ENCODE measurements at places on chromosomes 4 and X.

- DNase-seq, result no peak
These were observed 3.6 kb downstream of the USP46 start for GRCh38 chr4:52655506-52655905.

GRCh38 chr4:136680271-136680670 is 852.0 kb downstream of the PCDH18 start:
- DNase-seq, result peak; percentile 72

GRCh38 chrX:69234624-69235023 is 69.4 kb upstream of the PJA1 start:
- DNase-seq, result no peak

DNA sequence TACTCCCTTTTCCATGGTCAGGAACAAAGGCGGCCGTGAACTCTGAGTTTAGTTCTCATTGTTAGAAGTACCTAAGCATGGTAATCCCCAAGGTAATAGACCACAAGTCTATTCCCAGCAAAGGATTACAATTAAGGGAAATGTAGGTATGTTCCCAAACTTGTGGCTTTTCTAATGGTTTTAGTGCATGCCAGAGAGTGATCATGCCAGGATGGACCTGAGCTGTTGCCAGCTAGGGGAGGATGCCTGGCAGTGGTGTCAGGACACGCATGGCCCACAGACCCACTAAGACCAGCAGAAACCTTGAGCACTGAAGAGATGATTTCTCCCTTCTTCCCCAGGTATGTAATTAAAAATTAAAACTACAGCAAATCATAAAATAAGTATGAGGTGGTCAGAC is 60.8 kb downstream of the COQ2 start:
- no peak for DNase-seq

- DNase-seq, result no peak
These were observed 139.5 kb downstream of the SLIT2 start for GRCh38 chr4:20391198-20391597.

DNA sequence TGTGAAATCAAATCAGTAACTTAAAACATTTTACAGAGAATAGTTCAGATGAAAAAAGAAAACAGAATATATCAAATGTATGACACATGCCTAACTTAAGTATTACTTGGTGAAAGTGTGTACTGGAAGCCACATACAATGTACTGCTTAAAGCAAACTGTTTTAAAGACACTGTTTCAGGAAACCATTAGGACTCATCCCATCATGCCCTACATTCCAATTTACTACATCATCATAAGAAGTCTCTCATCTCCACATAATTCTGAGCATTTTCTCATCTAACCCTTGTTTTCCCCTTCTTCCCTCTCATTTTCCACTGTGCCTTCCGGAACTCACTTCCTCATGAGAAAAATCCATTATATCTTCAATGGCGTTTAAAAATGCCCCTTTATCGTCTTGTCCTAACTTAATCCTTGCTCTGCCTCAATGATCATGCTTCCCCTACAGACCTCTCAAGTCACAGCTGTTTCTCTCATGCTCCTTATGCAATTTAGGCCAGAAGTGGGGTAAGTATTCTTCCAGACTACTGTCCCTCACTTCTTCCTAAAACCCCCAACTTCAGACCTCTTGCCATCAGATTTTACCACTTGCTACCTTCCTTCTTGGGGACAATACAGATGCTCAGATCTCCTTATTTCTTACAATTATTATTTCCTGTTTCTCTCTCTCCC is 26.8 kb upstream of the FGF5 start:
- no peak for DNase-seq

DNA sequence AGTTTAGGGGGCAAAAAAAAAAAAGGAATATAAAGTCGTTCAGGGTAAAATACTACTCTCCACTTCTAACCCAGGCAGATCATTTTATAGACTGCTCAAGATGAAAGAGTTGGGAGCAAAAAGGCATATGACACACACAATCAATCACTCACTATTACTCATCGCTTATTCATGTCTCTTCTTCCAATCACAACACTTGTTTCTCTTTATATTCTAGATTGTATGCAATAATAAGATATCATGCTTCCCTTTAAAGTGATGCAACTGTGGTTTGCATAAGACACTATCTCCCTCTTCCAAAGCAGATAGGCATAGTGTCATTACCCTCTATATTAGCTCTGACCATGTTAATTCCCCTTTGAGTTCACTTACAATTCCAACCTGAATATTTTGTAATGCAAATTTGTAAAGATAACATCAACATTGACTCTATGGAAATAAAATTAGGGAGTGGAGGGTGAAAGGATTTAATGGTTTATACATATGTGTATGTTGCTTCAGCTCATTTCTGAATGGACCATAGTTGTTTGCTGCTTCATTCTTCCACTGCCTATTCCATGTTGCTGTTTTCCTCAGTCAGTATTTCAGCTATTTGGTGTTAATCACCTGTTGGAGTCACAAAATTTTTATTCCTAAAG is 154.9 kb upstream of the EPHA5 start:
- DNase-seq, result no peak

- no peak for DNase-seq
These were observed 475.8 kb downstream of the PDGFC start for GRCh38 chr4:156495836-156496235.

GRCh38 chrX:108736509-108737479 is at the start of gene IRS4:
Gene IRS4, minus strand, starts transcription at chrX:108736563.
- DNase-seq, result no peak

GRCh38 chrX:24149351-24150050 is at the start of gene ZFX:
Gene ZFX, plus strand, starts transcription at chrX:24149729. Its CDS starts 23,014 bp downstream, at chrX:24172743.
- DNase-seq, result peak; percentile 73

GRCh38 chr4:91212211-91212610 is 1085.0 kb downstream of the CCSER1 start:
- no peak for DNase-seq

DNA sequence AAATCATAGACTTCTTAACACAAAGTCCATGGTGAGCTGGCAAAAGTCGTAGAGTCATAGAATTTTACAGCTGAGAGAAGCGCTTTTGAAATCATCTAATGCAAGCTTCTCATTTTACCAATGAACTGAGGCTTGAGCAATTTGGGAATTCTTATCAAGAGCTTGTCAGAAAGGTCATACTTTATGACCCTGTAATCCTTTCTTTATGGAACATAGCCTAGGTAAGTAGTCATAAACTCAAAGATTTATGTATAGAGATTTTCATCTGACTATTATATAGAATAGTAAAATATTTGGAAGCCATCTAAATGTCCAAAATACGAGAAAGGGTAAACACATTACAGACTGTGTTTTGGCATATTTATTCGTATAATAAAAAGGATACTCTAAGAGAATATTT is 563.5 kb downstream of the PCDH7 start:
- no peak for DNase-seq

GRCh38 chrX:74171465-74171864 is 132.5 kb upstream of the ZCCHC13 start:
- no peak for DNase-seq

DNA sequence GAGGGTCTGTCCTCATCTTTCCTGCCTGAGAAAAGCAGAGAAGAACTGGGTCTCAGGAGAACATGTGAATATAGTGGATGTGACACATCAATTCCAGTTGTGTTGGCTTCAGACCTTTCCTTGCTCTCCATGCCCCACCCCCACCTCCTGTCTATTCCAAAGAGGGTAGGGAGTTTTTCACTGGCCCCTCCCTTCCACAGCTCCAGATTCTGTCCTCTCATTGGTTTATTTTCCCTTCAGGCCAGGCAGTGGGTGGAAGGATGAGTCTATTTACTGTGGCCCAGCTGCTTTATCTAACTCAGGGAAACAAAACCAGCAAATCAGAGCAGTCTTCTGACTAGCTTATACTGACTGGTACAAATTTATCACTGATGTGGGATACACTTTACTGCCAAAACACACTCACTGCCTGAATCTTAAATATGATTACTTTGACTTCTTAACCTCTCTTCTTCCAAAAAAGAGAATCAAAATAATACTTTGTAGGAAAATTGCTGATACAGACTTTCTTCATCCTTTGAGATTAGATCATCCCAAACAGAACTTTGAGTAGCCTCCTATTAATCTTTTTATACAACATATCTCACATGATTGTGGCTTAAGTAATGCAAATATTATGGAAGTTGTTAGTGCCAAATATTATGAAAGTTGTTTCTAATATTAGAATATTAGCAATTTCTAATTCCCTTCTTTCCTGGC is 221.2 kb downstream of the MID1 start:
- no peak for DNase-seq

DNA sequence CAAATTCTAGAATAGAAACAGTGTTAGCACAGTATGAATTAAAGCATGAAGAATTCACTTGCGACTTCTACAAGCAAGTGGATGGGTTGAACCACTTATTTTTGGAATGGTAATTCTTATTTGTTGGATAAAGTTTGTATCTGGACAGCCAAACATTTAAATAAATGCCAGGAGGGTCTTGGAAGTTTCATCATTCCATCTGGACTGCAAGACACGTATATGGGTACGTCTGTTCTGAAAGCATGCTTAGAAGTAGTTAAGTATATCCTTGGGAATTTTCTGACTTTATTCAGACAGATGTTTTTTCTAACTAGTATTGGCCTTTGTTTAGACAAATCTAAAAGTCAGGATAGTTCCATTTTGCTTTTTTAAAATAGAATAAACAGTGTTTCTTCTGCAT is 77.5 kb upstream of the CASK start:
- no peak for DNase-seq

GRCh38 chrX:45842207-45842925 is 641.7 kb upstream of the DIPK2B start:
- no peak for DNase-seq

- DNase-seq, result no peak
These were observed 121.6 kb upstream of the FAT1 start for GRCh38 chr4:186845137-186845842.

DNA sequence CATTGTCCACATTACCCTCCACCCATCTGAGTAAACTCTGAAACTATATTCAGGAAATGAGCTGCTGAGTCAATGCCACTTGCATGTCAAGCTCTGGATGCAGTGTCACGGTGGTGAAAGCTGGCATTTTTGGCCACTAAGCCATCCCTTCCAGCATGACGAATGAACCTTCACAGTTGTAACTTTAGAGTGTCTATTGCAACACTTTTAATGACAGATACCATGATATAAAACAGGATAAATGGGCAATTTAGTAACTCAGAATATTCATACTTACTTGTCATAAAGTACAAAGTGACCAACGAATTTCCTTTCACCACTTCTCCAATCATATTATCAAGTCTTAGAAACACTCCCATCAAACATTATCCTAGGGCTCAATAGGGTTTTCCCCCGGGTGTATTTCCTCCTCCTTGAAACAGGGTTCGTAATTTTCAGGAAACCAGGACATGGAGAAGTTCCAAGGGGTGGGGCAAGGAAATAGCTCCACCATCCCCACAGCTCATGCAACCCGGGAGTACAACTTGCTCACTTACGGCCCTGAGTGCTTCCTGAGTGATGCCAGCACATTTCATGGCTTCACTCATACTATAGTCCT is 73.1 kb downstream of the MTHFD2L start:
- DNase-seq, result no peak

Data from WERI-Rb-1 (cell line).